Endodermal cell (in vitro differentiated cells): ENCODE measurements at places on chromosomes 4 and X. TPM values are rescaled to one million over a fixed set of nuclear protein-coding genes. Genes with fewer than 3 reads are reported as not detected.
A peak's percentile ranks its signal among the peaks of the same experiment; 100 is the strongest.

DNA sequence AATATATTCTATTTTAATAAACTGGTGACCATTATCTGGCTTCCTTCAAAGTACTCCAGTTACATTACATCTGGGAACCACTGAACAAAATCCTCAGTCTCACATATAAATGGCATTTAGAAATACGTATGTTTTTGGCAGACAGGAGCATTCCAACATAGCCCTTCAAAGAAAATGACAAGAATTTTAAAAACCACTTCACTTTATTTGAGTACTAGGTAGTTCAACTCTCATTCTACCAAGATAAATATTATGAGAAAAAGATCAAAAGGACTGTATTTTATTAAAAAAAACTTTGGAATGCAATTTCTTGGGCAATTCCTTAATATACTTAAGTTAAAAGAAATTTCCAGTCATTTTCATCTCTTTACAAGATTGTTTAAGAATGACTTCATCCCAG lies 17.6 kb downstream of the TNIP3 start:
- H3K27me3 ChIP-seq, result no peaks in the 10 kb centered on the region
- no peak overlapping the region for H3K27ac ChIP-seq
- no peaks in the 10 kb centered on the region for H3K4me1 ChIP-seq
- no peak for DNase-seq
- no peaks in the 10 kb centered on the region for H3K36me3 ChIP-seq

Gene TBX22
- 0.88 and 1.8 TPM in 2 replicates for total RNA-seq

Gene MAGEB2
- total RNA-seq, result not detected in 3 replicates

- no peak for DNase-seq
- no peaks in the 10 kb centered on the region for H3K36me3 ChIP-seq
- no peaks in the 10 kb centered on the region for H3K4me1 ChIP-seq
- H3K27me3 ChIP-seq, result no peaks in the 10 kb centered on the region
These were observed 39.2 kb upstream of the PLS3 start for GRCh38 chrX:115521741-115522140.

Gene LRCH2
- 2.8 TPM in 2 replicates for total RNA-seq

Gene LGI2
- 7.3 to 15.9 TPM (median 15.4 TPM) in 3 replicates for total RNA-seq

- no peaks in the 10 kb centered on the region for H3K36me3 ChIP-seq
- H3K27me3 ChIP-seq, result no peaks in the 10 kb centered on the region
- no peak for DNase-seq
These were observed 91.1 kb downstream of the LDB2 start for GRCh38 chr4:16807355-16807754.

DNA sequence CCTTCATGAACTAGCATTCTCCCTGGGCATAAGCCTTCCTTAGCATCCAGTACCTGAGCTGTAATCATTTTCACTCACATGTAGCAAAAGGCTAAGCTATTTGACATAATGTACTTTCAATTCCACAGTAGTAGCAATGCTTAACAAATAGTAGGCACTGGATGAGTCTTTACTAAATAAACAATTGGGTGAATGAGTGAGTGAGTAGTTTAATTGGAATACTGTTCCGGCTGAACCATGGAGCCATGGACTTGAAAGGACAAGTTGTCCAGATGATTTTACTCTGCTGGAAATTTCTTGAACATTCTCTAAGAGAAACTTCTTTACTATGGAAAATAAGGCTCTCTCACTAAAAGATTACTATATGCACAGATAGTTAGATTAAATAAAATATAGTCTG lies 159.3 kb downstream of the FAM47B start:
- no peaks in the 10 kb centered on the region for H3K27me3 ChIP-seq
- DNase-seq, result no peak
- H3K36me3 ChIP-seq, result no peaks in the 10 kb centered on the region
- H3K27ac ChIP-seq, result no peak overlapping the region
- no peak overlapping the region for H3K4me3 ChIP-seq

DNA sequence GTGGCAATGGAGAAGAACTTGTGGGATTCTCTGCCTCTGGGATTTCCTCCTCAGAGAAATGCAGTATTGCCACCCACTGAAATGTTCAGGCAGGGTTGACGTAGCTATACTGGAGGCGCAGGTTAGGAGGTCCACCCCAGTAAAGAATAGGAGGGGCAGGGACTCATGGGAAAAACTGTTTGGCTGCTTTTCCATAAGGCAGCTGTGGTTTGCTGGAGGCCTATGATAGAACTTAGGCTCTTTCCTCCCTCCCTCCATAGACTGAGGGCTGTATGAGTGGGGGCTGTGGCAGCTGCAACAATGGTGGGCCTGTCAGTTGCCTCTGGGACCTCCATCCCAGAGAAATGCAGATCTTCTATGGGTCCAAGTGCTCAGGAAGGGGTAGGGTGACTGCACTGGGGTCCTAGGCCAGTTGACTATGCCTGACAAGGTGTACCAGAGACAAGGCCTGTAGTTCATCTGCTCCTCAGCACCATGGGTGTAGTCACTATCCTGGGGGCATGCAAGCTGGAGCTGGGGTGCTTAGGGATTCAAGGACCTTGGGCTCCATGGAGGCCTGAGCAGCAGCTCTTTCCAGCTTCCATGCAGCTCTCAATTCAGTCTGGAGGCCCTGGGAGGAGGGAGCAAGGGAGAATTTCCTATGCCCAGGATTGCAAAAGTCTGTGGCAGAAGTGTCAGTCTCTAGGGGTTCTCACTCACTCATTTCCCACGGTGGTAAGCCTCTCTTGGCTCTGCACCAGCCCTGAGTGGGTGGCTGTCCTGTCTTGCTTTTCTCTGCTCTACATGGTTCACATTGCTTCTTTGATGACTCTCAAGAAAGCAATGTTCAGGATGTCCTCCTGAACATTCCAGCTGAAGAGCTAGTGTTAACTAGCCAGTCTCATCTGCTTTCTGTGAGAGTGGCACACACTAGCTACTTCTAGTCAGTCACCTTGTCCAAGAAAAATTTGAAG lies 353.0 kb downstream of the IDS start:
- no peak overlapping the region for H3K4me3 ChIP-seq
- no peak for DNase-seq
- H3K36me3 ChIP-seq, result no peaks in the 10 kb centered on the region
- no peak overlapping the region for H3K27ac ChIP-seq
- H3K27me3 ChIP-seq, result no peaks in the 10 kb centered on the region

DNA sequence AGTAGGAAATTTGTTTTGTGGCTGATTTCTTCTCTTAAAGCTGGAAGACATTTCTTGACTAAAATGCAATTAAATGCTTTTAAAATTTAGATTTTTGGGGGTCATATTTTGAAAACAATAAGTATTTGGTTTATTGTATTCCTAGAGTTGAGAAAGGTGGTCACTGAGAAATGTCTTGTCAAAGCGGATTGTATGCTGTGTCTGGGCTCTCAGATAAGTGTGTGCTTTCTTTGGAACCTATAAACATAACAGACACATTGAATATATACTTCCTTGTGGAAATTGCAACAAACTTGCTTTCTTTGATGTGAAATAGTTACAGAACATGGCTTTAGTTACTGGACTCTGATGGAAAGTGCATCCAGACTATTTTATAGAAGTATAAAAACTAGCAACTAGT lies 75.4 kb downstream of the AFF1 start:
- DNase-seq, result no peak
- H3K27ac ChIP-seq, result no peak overlapping the region
- H3K4me3 ChIP-seq, result peak overlapping the region; percentile 98
- H3K36me3 ChIP-seq, result no peaks in the 10 kb centered on the region
- H3K27me3 ChIP-seq, result no peaks in the 10 kb centered on the region

GRCh38 chr4:139142087-139142486 lies 34.9 kb downstream of the ELF2 start:
- no peak overlapping the region for H3K27ac ChIP-seq
- no peaks in the 10 kb centered on the region for H3K27me3 ChIP-seq
- peaks cover 18% of the 10 kb centered on the region for H3K36me3 ChIP-seq
- no peak for DNase-seq

Gene MAGEA10
- total RNA-seq, result not detected in 2 replicates

DNA sequence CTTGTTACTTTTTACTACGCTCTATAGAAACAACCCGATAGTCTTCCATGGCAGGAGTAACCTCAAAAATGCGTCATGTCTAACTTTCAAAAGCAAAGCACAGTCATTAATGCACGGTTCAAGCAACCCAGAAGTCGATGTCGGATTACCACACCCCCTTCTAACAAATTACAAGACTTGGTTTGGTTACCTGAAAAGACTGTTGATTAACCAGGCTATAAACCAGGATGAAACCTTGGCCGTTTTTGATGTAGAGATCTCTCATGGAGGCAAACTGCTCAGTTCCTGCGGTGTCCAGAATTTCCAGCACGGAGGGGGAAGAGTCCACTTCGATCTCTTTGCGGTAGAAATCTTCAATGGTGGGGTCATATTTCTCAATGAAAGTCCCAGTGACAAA lies 2.4 kb downstream of the RAP2C start:
- H3K4me3 ChIP-seq, result peak overlapping the region; percentile 96
- peaks cover 28% of the 10 kb centered on the region for H3K36me3 ChIP-seq
- H3K27me3 ChIP-seq, result no peaks in the 10 kb centered on the region
- H3K27ac ChIP-seq, result peak overlapping the region; percentile 94
- no peaks in the 10 kb centered on the region for H3K4me1 ChIP-seq

Gene PNMA5
- total RNA-seq, result 0.09 and 0.15 TPM in 2 replicates

- no peaks in the 10 kb centered on the region for H3K27me3 ChIP-seq
- no peak overlapping the region for H3K27ac ChIP-seq
- no peaks in the 10 kb centered on the region for H3K4me1 ChIP-seq
- no peaks in the 10 kb centered on the region for H3K36me3 ChIP-seq
- no peak for DNase-seq
These were observed 351.4 kb upstream of the SMIM31 start for GRCh38 chr4:164402554-164402953.

Gene SYAP1
- total RNA-seq, result 40.6 and 42.3 TPM in 2 replicates

GRCh38 chr4:173212379-173212778 lies 43.8 kb downstream of the GALNT7 start:
- peaks cover 7% of the 10 kb centered on the region for H3K4me1 ChIP-seq
- no peak for DNase-seq
- H3K4me3 ChIP-seq, result no peak overlapping the region
- no peaks in the 10 kb centered on the region for H3K36me3 ChIP-seq

- H3K27me3 ChIP-seq, result peaks cover 13% of the 10 kb centered on the region
- H3K27ac ChIP-seq, result no peak overlapping the region
- no peak for DNase-seq
- H3K4me1 ChIP-seq, result peaks cover 18% of the 10 kb centered on the region
These were observed 339.9 kb downstream of the FBXO8 start for GRCh38 chr4:173943547-173943946.

- no peak overlapping the region for H3K4me3 ChIP-seq
- no peaks in the 10 kb centered on the region for H3K27me3 ChIP-seq
- no peak for DNase-seq
These were observed 116.1 kb downstream of the REELD1 start for GRCh38 chr4:146330392-146330791.

GRCh38 chr4:183448436-183448835 lies 4.0 kb downstream of the CDKN2AIP start:
- no peak for DNase-seq
- no peak overlapping the region for H3K4me3 ChIP-seq
- no peak overlapping the region for H3K27ac ChIP-seq
- H3K36me3 ChIP-seq, result peaks cover 55% of the 10 kb centered on the region
- H3K4me1 ChIP-seq, result no peaks in the 10 kb centered on the region
- H3K27me3 ChIP-seq, result no peaks in the 10 kb centered on the region

GRCh38 chr4:2835978-2836377 lies 7.7 kb upstream of the ADD1 start:
- no peak overlapping the region for H3K27ac ChIP-seq
- H3K4me3 ChIP-seq, result no peak overlapping the region
- no peak for DNase-seq
- no peaks in the 10 kb centered on the region for H3K4me1 ChIP-seq
- peaks cover 27% of the 10 kb centered on the region for H3K36me3 ChIP-seq

DNA sequence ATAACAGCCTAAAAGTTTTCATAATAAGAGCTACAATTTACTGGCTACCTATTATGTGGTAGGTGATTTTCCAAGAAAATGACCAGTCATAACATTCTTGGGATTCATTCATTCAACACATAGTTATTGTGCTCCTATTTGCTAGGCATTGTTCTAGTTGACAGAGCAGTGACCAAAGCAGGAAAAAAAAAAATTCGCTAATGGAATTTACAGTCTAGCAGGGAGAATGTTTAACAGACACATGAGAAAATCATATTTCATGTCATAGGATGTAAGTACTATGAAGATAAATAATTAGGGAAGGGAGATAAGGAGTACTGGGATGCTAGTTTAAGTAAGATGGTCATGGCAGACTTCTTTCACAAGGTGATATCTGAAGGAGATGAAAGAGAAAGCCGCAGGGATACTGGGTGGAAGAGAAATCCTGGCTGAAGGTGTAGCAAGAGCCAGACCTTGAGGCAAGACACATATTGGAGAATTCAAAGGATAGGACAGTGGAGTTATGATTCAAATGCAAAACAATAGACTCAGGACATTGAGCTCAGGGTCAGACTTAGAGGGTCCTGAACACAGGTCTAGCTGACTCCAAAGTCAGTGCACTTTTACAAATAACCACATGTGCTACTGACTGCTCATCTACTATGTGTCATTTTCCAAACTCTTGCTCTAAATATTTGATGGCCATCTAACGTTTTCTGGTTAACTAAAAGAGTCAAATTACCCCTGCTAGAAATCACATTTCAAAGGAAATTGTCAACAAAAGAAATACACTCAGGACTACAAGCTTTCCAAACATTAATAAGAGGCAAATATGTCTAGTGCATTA lies 20.4 kb downstream of the SPCS3 start:
- H3K4me3 ChIP-seq, result no peak overlapping the region
- H3K27me3 ChIP-seq, result no peaks in the 10 kb centered on the region
- DNase-seq, result peak; percentile 56
- no peaks in the 10 kb centered on the region for H3K36me3 ChIP-seq
- no peak overlapping the region for H3K27ac ChIP-seq

Gene CTAG1B
- not detected in 3 replicates for total RNA-seq

Gene ARMCX4
- total RNA-seq, result 12.4 to 15.5 TPM (median 14.0 TPM) in 3 replicates

DNA sequence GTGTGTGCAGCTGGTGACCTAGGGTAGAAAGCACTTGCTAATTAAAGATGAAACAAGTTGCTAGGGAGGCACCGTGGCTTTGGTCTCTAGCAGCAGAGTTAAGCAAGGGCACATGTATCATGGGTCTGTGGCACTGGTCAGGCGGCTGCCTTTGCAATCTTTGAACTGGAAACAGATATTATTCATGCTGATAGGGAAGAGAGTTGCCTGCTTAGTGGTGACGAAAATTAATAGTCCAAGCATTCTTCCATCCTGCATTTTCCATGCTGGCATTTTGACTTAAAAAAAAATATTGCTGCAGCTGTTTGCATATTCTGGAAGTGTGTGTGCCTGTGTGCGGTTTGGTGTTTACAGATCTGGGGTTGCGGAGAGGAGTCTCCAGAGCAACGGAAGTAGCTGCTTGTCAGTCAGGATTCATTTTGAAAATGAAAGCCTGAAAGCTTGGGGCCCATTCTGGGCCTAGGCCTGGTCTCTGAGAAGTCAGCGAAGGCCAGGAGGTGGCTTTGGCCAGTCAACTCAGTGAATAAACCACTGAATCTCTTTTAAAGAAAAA lies 2.3 kb upstream of the SOWAHD start:
- no peaks in the 10 kb centered on the region for H3K36me3 ChIP-seq
- peaks cover 13% of the 10 kb centered on the region for H3K27me3 ChIP-seq
- no peak overlapping the region for H3K27ac ChIP-seq

Gene GPR143
- total RNA-seq, result 11.7 and 13.9 TPM in 2 replicates

- H3K4me1 ChIP-seq, result peaks cover 5% of the 10 kb centered on the region
- no peak overlapping the region for H3K4me3 ChIP-seq
- H3K36me3 ChIP-seq, result no peaks in the 10 kb centered on the region
- H3K27ac ChIP-seq, result no peak overlapping the region
- no peak for DNase-seq
These were observed 1213.2 kb downstream of the RAPGEF2 start for GRCh38 chr4:160316036-160316435.

GRCh38 chr4:156326246-156326645 lies 372.6 kb upstream of the CTSO start:
- H3K36me3 ChIP-seq, result no peaks in the 10 kb centered on the region
- DNase-seq, result no peak
- no peak overlapping the region for H3K27ac ChIP-seq
- no peak overlapping the region for H3K4me3 ChIP-seq
- H3K4me1 ChIP-seq, result peaks cover 4% of the 10 kb centered on the region
